ENCODE measurements at places on chromosomes 5 and 9.

- no peak for DNase-seq
These were observed 36.0 kb upstream of the RIC1 start for GRCh38 chr9:5592904-5593303.

GRCh38 chr9:124258607-124259157 lies 933 bp downstream of the NEK6 start:
- DNase-seq, result no peak

- DNase-seq, result no peak
These were observed 78.2 kb upstream of the ADCY2 start for GRCh38 chr5:7317751-7318150.

DNA sequence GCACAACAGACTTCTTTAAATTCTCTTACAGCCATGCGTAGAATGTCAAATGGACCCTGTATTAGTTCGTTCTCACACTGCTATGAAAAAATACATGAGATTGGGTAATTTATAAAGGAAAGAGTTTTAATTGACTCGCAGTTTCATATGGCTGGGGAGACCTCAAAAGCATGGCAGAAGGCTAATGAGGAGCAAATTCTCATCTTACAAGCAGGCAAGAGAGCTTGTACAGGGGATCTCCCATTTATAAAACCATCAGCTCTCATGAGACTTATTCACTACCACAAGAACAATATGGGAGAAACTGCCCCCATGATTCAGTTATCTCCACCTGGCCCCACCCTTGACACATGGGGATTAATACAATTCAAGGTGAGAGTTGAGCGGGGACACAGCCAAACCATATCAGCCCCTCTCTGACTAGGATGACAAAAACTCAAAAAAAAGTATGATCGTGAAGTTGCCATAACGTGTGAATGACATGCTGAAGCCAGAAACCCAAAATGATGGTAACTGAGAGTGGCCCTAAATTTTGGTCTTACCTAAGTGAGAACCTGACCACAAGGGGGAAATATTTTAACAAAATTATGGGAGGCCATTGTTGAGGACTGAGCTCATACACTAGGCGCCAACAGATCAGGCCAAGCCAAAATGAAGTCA lies 17.5 kb upstream of the TEX10 start:
- no peak for DNase-seq

GRCh38 chr5:59562756-59563389 lies 330.7 kb downstream of the PDE4D start:
- DNase-seq, result no peak

- no peak for DNase-seq
These were observed 80.8 kb upstream of the ARAP3 start for GRCh38 chr5:141762790-141763368.

- DNase-seq, result peak; percentile 44
These were observed 109.8 kb upstream of the NMUR2 start for GRCh38 chr5:152514827-152515397.

DNA sequence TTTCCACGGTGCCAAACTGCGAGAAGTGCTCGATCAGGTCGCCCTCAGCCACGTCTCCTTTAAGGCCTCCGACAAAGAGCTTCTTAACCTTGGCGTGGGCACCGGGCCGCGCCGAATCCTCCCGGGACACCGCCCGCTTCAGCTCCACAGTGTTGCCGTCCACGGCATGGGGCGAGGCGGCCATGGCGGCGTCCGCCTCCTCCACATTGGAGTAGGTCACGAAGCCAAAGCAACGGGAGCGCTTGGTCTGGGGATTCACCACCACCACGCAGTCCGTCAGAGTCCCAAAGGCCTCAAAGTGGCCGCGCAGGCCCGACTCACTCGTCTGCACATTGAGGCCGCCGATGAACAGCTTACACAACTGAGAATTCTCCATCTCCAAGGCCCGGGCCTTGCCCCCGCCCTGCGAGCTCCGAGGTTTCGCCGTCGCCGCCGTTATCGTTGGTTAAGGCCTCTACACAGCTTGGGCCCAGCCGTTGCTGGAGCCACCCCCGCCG lies 424 bp downstream of the HNRNPA0 start:
- DNase-seq, result no peak

Data from Kasumi-1 (cell line).